ENCODE measurements at places on chromosomes 11 and 22. TPM values are rescaled to one million over a fixed set of nuclear protein-coding genes. Genes with fewer than 3 reads are reported as not detected.

AIP gene
- 155 TPM for total RNA-seq

MS4A4A gene
- not detected for total RNA-seq

MAJIN gene
- not detected for total RNA-seq

ASPHD2 gene
- 2.1 TPM for total RNA-seq

TEX54 gene
- total RNA-seq: not detected

RIC3 gene
- not detected for total RNA-seq

DSCAML1 gene
- total RNA-seq: not detected

RAB38 gene
- not detected for total RNA-seq

CD81 gene
- total RNA-seq: 140 TPM

PATE2 gene
- total RNA-seq: not detected

SCUBE1 gene
- not detected for total RNA-seq

SYT13 gene
- not detected for total RNA-seq

ACRV1 gene
- total RNA-seq: not detected

ASCL2 gene
- 0.58 TPM for total RNA-seq

VPS37C gene
- total RNA-seq: 34.9 TPM

APOL5 gene
- total RNA-seq: not detected

TMPRSS4 gene
- 1.7 TPM for total RNA-seq

KCNQ1OT1 gene
- total RNA-seq: 1.5 TPM

FAM180B gene
- total RNA-seq: not detected

CARD16 gene
- not detected for total RNA-seq

ACR gene
- total RNA-seq: not detected

E2F8 gene
- 11.9 TPM for total RNA-seq

KRTAP5-11 gene
- not detected for total RNA-seq

GNAZ gene
- total RNA-seq: 14.4 TPM

PATE4 gene
- total RNA-seq: not detected

OR52M1 gene
- total RNA-seq: not detected

APOA4 gene
- not detected for total RNA-seq

SPI1 gene
- total RNA-seq: not detected

WT1 gene
- 8.5 TPM for total RNA-seq

NAV2 gene
- 14.9 TPM for total RNA-seq

SLC25A18 gene
- 0.22 TPM for total RNA-seq

KRTAP5-2 gene
- not detected for total RNA-seq

PACSIN3 gene
- 129 TPM for total RNA-seq

GGT5 gene
- total RNA-seq: 0.12 TPM

DMC1 gene
- not detected for total RNA-seq
